Stimulated activated CD8-positive, alpha-beta memory T cell treated with anti-CD3 and anti-CD28 coated beads, Interleukin-4, amount 100 ng/mL, for 48 hours (primary cell): ENCODE measurements at places on chromosomes 6 and 20.

DNA sequence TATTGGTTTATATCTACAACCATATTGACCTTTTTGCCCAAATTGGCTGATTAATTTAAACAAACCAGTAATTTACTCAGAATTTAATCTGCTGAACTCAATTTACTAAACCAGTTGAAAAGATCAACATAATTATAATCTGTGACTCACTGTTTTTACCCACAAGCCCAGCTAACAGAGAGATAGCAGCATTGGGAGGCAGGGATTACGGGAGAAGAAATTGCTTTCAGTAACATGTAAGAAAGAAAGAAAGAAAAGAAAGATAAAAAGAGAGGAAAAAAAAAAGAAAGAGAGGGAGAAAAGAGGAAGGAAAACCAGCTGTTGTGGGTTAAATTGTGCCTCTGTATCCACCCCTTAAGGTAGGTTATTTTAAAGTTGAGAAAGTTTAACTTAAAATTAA is 13.3 kb upstream of the RHAG start:
- DNase-seq: no peak

DNA sequence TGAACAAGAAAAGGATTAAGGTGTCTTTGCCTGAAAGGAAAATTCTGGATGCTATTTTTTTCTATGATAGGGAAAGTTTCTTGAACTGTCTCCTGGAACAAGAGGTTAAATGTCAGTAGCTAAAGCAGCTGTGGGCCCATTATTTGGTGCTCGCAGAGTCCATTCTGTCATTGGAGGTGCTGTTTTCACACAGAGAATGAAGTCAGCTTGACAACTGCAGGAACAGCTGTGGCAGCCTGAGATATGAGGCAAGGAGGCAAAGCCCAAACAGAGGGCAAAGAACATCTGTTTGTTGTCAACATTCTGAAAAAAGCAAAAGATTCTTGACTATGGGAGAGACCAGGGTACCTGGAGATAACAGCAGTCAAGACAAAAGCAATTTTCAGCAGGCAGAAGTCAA is 548.2 kb downstream of the KIF16B start:
- no peak for DNase-seq

- no peak for DNase-seq
Measured at GRCh38 chr6:133355922-133356321, 114.8 kb downstream of the EYA4 start.

GRCh38 chr6:54654381-54654780 is 192.2 kb upstream of the FAM83B start:
- no peak for DNase-seq

DNA sequence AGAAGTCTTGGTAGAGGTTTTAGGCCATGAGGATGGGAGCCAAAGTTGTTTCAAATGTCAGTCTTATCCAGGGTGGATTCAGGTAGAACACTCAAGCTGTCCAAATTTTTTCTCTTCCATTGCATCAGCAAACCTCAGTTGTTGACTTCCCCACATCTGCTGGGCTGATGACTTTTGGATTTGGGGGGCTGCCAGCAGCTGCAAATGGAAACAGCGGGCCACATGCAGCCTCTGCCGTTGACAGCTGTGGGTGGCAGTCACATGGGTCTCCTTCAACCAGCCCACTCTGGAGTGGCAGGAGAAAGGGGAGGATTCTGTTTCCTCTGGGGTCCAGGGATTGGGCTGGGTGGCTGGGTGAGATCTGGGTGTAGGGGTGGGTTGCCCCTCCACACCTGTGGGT is 5.8 kb upstream of the MLN start:
- no peak for DNase-seq

DNA sequence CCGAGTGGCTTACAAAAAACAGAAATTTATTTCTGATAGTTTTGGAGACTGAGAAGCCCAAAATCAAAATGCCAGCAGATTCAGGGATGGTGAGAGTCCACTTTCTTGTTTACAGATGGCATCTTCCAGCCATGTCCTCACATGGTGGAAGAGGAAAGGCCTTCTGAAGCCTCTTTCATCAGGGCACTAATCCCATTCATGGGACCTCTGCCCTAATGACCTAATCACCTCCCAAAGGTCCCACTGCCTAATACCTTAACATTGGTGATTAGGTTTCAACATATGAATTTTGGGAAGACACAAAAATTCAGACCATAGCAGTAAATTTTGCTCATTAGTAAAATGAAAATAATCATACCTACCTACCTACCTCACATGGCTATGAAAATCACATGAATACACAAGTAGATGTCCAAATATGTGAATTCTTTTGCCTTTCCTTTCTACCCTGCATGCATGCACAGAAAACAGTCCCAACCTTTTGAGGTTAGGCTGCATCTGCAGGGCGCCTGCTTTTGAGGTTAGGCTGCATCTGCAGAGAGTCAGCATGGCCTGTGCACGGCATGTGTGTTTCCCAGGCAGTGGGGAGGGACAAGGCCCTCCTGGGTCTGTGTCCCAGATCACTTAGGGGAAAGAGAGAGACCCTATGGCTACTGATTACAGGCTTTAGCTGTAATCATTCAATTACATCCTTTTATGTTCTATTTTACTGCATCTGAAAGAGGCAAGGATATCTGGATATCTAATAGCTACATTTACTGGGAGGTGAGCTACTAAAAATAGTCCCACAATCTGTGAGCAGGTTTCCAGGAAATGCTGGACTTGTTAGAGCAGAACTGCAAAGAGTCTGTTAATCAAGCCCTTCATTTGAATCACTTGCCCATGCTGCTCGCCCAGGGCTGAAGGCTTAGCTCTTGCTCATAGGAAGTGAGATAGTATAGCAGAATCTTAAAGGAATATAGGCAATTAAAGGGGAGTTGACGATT is 497.7 kb upstream of the MARCKS start:
- no peak for DNase-seq

- no peak for DNase-seq
Measured at GRCh38 chr6:159152782-159153181, 16.4 kb upstream of the FNDC1 start.

DNA sequence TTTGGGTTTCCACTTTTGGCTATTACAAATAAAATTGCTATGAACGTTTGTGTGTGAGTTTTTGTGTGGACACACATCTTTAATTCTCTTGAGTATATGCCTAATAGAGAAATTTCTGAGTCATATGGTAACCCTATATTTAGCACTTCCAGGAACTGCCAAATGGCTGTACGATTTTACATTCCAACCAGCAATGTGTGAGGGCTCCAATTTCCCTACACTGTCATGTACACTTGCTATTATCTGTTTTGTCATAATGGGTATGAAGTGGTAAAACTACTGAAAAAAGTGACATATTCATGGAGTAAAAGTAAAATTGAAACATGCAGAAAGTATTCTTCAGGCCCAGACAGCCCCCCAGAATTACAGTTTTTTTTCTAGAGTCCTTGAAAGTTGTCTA is 59.6 kb upstream of the ESR1 start:
- DNase-seq: no peak

GRCh38 chr6:27867945-27868300 is 44.3 kb downstream of the OR2B2 start:
- no peak for DNase-seq

GRCh38 chr6:128516514-128516898 is 3.9 kb downstream of the PTPRK start:
- no peak for DNase-seq

GRCh38 chr6:158474961-158475343 is 84.9 kb upstream of the TMEM181 start:
- no peak for DNase-seq

- no peak for DNase-seq
Measured at GRCh38 chr6:112189494-112189893, 64.9 kb downstream of the LAMA4 start.
